Stimulated activated CD4-positive, alpha-beta T cell treated with anti-CD3 and anti-CD28 coated beads, TNF-alpha, amount 100 ng/mL, for 24 hours (primary cell): ENCODE measurements at places on chromosomes 2 and 18.

DNA sequence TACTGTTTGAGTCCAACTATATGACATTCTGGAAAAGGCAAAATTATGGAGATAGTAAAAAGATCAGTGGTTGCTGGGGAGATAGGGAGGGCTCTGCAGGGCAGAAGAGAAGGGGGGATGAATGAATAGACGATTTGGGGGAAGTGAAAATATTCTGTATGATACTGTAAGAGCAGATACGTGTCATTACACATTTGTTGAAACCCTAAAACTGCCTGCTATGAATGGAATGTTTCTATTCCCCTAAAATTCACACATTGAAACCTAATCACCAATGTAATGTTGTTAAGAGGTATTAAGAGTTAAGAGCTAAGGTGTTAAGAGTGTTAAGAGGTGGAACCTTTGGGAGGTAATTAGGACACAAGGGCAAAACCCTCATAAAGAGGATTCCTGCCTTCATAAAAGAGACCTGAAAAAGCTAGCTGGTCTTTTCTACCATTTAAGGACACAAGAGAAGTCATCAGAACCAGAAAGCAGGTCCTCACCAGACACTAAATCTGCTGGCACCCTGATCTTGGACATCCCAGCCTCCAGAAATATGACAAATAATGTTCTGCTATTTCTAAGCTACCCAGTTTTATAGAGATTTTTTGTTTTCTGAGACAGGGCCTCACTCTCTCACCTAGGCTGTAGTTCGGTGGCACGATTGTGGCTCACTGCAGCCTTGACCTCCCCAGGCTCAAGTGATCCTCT lies 76.2 kb downstream of the ATAD2B start:
- DNase-seq: no peak

GRCh38 chr2:147509821-147510220 lies 335.0 kb upstream of the ACVR2A start:
- no peak for DNase-seq

DNA sequence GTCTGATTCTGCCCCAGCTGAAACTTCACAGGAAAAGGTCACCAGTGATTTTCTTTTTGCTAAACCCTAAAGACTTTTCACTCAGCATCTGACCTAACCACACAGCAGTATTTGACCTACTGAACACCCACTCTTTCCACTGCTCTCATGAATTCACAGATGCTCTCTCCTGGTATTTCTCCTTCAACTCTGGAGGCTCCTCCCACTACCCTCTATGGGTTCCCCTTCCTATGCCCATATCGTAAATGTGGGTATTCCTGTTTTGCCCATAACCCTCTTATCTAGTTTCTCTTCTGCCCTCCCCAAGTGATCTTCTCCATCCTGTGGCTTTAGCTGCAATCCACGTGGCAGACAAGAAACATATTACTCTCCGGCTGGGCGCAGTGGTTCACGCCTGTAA lies 7.6 kb downstream of the PLEKHM3 start:
- DNase-seq: no peak

GRCh38 chr2:70974592-70974991 lies 3.8 kb upstream of the ANKRD53 start:
- no peak for DNase-seq

DNA sequence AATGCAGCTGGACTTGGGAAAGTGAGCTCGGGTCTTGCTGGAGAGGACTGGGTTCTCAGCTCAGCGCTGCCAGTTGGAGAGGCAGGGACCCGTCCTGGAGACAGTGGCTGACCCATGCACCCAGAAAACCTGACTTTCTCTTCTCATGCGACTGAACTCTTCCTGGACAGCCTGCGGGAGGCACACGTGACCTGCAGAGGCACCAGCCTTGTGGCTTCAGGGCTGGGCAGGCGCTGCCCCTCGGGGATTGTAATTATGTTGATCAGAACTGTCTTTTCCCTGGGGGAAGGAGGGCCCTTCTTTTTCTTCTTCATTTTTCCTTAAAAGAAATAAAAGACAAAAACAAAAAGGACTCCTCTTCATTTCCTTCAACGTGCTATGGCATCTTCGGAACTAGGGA lies 198.1 kb downstream of the VAPA start:
- DNase-seq: no peak

GRCh38 chr2:68425503-68425902 lies 41.6 kb downstream of the FBXO48 start:
- no peak for DNase-seq

DNA sequence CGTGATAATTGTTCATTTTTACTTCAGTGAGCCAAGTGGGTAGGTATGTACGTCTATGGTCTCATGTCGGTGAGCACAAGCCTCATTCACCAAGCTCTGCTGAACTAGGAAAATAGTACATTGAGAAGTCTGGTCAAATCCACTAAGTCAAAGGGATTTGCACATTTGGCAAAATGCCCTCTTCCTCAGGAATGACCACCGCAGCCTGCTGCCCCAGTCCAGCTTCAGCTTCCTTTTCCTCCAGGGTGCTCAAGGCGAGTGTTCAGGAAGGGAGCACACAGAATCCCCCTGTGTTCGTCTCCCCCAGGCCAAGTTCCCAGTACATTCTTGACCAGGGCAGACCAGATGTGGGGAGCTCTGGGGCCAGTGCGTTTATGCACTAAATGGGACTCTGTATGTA lies 23.0 kb downstream of the TCF7L1 start:
- DNase-seq: no peak

DNA sequence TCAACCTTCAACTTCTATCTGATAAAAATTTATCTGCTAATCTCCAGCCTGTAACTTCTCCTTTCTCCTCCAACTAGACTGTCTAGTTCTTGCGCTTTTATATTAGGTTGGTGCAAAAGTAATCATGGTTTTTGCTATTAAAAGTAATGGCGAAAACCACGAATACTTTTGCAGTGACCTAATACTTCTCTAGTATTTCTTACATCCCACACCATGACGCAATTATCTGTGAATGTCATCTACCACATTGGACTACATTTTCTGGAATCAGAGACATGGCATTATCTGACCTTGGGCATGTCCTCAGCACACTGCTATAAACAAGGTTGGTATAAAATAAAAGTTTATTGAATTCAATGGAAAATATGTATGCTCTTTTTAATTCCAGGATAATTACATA lies 370.2 kb upstream of the LYPD1 start:
- DNase-seq: no peak

DNA sequence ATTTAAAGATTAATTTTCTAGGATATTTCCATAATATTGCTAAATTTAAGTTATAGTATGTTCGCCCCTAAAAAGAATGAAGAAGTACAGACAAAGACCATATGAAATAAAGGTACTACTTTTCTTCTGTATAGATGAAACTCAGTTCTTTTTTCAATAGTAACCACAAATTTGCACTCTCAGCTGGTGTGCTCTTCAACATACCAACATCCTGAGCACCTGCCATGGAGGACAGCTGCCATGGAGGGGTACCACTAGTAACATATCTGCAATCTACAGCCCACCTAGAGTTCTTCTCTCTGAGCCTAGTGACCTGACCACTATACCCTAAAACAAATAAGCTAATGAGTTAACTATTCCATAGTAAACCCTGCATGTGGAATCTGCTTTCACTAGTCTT lies 36.8 kb upstream of the ERCC3 start:
- DNase-seq: no peak

GRCh38 chr2:69579536-69579935 lies 64.0 kb downstream of the AAK1 start:
- DNase-seq: no peak

GRCh38 chr18:79943608-79944125 lies 7.8 kb downstream of the SLC66A2 start:
- DNase-seq: no peak

DNA sequence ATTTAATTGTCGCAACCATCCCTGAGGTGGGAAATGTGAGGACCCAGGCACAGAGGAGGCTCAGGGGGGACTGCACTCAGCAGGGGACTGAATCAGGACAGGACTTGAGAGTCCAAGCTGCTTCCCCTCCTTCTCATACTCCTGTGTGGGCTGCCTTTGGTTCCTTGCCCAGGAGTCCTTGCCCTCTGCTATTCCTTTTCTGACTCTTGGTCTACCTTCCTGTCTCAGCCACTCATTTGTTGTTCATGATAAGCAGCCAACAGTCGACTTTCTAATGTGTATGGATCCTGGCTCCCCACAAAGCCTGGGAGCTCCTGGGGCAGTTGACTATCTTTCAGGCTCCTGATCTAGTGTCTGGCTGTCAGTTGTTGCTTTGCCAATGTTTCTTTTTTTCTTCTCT lies 28.3 kb downstream of the GATA6 start:
- no peak for DNase-seq

GRCh38 chr2:72263043-72263775 lies 115.5 kb upstream of the CYP26B1 start:
- DNase-seq: no peak

GRCh38 chr18:58520969-58521368 lies 107.9 kb downstream of the ALPK2 start:
- no peak for DNase-seq

- DNase-seq: no peak
These were observed 69.3 kb upstream of the FN1 start for GRCh38 chr2:215505044-215505786.

DNA sequence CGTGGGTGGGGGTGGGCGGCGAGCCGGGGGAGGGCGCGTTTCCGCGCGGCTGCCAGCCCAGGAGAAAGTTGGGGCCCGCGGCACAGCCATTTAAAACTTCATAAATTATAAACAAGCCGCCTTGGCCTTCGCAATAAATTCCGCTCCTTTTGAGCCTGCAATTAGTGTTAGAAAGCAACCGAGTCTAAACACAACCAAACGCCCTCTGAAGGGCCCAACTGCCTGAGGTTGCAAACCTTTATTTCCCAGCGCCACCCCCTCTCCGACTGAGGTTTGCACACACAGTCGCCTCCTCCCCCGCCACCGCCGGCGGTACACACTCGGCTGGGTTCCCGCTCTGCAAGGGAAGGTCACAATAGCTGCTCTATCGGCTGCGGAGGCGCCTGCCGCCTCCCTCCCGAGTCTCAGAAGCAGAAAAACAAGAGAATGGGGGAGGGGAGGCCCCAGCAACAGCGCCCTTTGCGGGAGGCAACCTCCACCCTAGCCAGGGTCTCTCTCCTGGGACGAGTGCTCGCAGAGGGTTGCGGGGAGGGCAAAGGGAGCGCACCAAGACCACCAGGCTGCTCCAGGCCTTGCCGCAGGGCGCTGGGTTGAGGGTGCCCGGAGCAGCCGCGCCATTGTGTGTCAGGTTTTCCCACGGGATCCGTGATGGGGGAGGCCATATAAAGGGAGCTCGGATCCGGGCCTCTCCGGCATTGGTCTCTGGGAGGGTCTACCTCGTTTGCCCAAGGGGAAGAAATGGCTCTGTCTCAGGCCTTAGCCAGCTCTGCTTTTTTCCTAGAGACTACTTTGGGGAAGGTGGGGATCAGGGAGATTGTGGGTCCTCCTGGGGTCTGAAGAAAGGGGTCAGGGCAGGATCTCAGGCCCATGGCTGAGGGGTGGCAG lies 13.4 kb upstream of the HOXD1 start:
- no peak for DNase-seq

DNA sequence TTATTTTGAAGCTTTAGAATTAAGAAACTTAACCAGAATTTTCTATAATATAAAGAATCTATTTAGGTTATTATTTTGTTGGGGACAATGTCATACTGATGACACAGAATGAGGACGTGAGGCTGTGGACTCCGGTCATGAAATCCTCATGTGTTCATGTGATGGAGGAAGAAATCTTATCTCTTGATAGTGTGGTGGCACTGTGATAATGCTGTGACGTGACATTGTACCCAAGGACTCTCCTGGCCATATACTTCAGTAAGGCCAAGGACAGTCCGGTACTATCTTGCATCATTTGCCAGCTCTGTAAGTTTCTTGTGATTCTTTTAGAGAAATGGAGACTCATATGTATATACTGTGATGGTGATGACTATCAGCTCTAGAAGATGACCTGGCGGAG lies 59.1 kb downstream of the SLC9A2 start:
- DNase-seq: no peak

GRCh38 chr2:206859330-206859739 lies 80.0 kb upstream of the CPO start:
- DNase-seq: no peak

GRCh38 chr2:166332106-166332505 lies 43.6 kb downstream of the SCN9A start:
- no peak for DNase-seq

DNA sequence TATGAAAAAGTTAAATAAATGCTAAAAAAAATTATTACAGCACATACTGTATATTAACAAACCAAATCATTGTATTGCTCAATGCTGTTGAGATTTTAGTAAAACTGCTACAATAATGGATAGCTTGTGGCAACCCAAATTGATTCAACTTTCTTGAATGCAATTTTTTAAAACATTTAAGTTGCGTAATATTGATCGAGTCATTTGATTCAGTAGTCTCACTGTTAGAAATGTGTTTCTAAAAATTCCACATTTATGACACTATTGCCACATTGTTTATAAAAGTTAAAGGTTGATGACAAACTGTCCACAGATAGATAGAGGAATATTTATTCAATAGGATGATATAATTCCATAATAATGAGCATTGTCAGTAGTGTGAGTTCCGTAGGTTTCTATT lies 640.7 kb upstream of the CRIM1 start:
- DNase-seq: no peak

- DNase-seq: no peak
These were observed 63.8 kb downstream of the NCK2 start for GRCh38 chr2:105808423-105809096.

- DNase-seq: no peak
These were observed 8.3 kb upstream of the TGFA start for GRCh38 chr2:70561893-70562292.

DNA sequence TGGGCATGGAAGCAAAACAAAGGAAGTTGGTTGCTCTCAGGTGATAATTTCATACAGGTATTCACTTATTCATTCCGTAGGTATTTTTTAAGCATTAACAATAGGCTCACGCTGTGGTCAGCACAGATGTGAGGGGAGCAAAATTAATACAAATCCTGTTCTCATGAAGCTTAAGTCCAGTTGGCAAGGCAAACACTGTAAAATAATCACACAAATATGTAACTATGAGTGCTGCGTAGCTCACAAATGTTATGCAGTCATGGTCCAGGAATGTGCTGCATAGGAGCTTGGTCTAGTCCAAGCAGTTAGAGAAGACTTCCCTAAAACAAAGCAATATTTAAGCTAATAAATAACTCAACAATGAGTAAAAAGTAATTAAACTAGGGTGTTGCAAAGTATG lies 23.9 kb downstream of the SP5 start:
- no peak for DNase-seq

GRCh38 chr2:10163498-10164486 lies 41.3 kb downstream of the RRM2 start:
- DNase-seq: no peak

GRCh38 chr2:68560545-68560944 lies 82.8 kb upstream of the PROKR1 start:
- DNase-seq: no peak

DNA sequence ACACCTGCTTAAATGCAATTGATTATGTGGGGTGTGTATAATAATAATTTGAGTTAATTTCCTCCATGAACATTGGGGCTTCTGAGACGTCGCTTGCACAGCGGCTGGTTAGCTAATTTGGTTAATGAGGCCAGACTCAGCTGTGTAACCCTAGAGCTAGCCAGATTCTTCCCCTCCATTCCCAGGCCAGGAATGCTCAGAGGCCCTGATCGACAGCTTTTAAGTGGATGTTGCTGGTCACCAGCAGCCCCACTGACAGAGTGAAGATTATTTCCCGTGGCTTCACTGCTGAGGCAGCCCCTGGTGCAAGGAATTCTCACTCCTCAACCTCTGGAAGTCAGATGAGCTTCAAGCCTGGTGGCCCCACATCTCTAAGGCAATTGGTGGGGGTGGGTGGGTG lies 12.4 kb upstream of the EPAS1 start:
- DNase-seq: no peak
